Mucosa of gallbladder (tissue), 1 donor: ENCODE measurements at places on chromosomes 12 and 14.
A peak's percentile ranks its signal among the peaks of the same experiment; 100 is the strongest.

DNA sequence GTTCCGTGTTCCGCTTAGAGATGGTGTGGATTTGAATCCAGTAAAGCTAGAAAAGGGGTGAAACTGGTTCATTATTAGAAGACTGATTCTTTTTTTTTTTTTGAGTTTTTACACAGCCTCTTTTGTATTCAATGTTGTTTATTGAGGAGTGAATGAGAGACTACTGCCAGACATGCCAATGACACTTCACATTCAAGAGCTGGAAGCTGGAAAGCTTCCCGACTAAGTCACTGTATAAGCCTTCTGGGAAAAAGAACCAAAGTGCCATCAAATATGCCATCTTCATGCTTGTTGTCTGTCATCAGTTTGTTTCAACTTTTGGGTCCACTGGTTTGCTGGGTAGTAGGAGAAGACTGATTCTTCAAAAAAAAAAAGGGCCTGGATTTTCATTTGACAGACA lies 164.8 kb downstream of the ATP23 start:
- DNase-seq: no peak

- DNase-seq: no peak
These were observed 44.4 kb downstream of the DDX51 start for GRCh38 chr12:132099739-132100138.

DNA sequence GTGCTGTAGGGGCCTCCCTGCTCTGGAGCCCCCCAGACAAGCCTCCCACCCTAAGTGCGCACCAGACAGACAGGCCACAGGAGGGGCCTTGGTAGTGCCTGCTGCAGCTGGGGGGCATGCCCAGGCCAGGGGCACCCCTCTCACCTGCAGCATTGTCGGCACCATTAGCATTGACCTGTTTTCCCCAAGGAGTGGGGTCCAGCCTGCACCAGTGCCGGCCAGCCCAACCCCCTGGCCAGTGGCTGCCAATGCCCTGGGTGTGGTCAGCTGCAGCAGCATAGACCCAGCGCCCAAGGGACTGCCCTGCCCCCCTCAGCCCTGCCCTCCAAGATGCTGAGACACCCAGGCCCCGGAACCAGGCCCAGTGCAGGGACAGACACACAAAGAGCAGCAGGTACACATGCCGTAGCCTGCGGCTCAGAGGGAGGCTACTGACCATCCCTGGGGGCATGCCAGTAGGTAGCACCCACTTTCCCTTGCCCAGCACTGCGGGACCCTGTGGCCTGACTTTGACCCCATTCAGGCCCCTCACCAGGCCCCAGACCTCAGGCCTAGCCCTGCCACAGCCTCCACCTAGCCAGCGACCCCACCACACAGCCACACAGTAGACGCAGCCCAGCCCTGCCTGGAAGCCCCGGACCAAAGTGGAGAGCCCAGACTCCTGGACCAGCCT lies 1.0 kb downstream of the AHNAK2 start:
- DNase-seq: no peak

DNA sequence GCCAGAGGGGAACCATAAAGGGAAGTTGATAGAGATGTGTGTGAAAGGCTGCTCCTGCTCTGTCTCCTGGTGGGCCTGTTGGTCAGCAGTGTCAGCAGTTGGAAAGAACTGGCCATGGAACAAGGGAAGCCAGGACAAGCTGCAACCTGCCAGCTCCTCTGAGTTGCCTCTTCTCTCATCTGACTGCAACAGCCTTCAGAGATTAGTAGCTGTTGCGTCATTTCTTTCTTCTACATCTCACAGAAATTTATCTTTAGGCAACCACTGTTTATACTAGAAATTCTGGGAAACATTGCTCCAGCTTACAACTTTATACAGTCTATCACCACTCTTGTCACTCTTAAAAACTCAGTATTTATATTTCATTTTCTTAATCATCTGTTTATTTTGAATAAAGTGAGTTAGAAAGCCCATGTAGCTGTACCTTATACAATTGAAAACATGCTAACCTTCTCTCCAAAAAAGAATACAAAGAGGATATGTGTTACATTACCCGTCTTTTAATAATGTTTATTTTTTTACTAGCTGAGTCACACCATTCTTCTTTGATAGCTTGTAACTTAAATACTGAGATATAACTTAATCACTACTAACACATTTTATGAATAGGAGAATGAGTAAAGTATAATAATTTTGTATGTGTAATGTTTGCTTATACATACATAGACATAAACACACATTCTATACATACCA lies 224.2 kb downstream of the LRFN5 start:
- peak; percentile 47 for DNase-seq

GRCh38 chr12:77189901-77190416 lies 124.6 kb upstream of the E2F7 start:
- DNase-seq: no peak

DNA sequence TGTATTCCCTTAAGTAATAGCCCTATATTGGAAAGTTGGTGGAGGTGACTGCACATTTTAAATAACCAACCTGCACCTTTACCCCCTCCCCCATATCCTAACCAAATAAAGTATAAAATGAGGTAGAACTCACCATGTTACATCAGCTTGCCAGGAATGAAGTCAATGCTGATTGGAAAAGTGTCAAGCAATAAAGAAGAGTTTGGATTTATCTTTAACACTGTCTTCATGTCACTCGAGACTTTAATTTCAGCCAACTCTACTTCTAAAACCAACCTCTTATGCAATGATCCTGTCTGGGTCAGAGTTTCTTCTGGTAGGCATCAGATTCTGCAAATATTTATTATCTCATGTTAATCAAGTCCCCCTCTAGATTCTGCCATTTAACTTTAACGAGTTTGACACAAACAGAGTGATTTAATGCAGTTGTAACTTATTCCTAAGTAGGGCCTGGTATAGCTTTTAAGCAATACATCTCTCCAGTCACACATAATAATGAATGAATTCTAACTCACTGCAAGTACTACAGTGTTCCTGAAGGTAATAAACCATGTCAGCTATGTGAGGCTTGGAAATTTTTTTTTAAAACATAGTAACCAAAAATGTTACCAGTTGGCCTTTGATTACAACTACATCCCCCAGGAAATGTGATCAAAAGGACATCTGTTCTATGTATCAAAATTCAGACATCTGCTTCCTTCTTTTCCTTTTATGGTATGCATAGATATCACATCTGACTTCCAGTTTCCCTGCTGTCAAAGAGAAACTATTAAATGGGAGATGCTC lies 98.7 kb downstream of the ERGIC2 start:
- DNase-seq: no peak

DNA sequence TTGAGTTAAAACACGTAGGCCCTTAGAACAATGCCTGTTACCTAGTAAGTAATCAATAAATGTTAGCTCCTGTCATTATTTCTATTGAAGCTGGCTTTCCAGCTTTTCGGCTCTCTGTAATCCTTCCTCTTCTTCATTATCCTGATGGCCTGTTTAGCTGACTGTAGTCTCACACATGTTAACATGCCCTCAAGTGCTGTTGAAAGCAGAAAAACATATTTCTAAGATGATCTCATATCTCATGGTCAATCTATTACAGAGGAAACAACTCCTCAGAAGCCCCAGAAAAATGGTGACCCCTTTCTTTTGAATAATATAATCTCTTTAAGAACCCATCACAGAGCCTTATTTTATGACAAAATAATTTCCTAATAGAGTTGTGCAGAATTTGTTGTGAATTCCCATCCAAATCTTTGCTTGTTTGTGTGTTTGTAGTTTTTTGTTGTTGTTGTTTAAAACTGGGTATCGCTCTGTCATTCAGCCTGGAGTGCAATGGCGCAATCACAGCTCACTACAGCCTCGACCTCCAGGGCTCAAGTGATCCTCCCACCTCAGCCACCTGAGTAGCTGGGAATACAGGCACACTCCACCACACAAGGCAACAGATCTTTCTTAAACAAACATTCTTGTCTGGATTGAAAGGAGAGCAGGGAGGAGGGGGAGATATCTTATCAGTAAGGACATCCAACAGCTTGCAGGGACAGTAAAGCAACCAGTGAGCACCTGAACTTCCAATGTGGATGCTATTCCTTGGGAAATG lies 242.5 kb upstream of the CAND1 start:
- DNase-seq: no peak

- DNase-seq: no peak
These were observed 239.8 kb upstream of the NPAS3 start for GRCh38 chr14:32698831-32699230.

DNA sequence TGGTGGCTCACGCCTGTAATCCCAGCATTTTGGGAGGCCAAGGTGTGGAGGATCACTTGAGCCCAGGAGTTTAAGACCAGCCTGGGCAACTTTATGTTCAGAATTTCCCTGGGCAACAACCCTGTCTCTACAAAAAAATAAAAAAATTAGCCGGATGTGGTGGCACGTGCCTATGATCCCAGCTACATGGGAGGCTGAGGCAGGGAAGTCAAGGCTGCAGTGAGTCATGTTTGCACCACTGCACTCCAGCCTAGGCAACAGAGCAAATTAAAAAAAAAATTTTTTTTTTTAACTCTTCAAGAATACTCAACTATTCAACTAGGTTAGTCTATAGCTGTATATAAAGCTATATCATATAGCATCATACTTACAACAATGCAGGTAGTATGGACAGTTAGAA lies 113.0 kb downstream of the RALGAPA1 start:
- no peak for DNase-seq

GRCh38 chr14:95322651-95323050 lies 2.9 kb upstream of the CLMN start:
- no peak for DNase-seq

- DNase-seq: no peak
These were observed 78.4 kb upstream of the RAP1B start for GRCh38 chr12:68532204-68532886.

DNA sequence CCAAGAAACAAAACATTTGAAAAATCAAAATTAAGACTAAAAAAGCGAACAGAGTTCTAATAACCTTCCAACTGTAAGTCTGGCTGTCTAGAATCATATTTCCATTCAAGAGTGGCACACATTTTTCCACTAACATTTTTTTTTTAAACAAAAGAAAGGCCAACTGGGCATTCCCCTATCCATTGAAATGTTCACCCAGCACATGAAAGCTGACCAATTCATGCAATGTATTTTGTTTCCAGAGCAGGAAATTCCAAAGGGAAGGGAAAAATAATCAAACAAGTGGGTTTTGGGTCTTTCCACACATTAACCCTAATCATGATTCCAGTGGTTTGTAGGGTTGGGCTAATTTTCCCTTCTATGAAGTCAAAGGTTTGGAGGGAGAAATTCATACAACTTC lies 206.5 kb downstream of the CALM1 start:
- no peak for DNase-seq

GRCh38 chr12:68469113-68469512 lies 137.0 kb upstream of the MDM1 start:
- DNase-seq: no peak

DNA sequence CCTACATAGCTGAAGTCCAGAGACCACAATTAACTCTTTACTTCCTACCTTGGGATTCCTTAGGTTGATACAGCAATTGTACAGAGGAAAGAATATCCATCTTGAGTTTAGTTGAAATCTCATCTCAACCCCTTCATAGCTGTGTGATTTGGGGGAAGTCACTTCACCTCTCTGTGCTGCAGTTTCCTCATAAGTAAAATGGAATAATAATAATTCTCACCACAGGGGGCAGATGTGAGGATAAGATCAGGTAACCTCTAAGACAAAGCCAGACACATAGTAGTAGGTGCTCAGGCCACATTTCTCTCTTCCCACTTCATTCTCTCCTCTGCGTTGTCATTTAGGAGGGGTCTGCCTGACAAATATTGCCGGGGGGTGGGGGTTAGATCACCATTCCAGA lies 6.7 kb downstream of the FOXN4 start:
- DNase-seq: no peak

- no peak for DNase-seq
These were observed 200.0 kb downstream of the FOXG1 start for GRCh38 chr14:28966416-28967233.

DNA sequence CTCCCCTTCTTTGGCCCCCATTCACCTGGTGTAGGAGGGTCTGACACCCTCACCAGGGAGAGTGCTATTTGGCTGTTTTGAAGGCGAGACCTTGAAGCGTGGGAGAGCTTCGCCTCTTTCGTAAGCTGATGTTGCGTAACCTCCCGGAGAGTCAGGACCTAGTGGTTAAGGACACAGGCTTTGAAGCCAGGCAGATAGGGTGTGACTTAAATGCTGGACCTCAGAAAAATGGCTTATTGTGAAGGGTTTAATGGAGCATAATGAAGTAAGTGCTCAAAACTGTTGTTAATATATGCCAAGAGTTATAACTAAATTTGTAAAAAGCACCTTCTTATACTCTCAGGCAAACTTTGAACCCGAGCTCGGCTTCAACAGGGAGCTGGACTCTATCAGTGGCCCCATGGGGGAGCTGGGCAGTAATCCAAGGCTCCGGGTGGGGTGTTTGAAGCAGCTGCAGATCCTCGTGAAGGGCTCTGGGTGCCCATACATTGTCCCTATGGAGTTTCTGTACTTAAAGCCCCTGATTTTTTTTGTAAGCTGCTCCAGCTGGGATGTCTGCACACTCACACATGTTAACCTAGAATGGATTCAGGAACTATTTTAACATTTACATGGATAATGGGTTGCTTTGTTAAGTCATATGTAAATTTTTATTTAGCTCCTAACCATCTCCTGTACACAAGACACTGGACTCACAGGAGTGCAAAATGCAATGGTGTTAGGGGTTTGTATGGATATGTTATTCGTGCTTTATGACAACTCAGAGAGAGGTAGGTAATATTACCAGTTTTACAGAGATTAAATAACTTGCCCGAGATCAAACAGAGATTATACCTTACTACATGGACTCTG lies 26.0 kb downstream of the PPFIBP1 start:
- peak; percentile 86 for DNase-seq

DNA sequence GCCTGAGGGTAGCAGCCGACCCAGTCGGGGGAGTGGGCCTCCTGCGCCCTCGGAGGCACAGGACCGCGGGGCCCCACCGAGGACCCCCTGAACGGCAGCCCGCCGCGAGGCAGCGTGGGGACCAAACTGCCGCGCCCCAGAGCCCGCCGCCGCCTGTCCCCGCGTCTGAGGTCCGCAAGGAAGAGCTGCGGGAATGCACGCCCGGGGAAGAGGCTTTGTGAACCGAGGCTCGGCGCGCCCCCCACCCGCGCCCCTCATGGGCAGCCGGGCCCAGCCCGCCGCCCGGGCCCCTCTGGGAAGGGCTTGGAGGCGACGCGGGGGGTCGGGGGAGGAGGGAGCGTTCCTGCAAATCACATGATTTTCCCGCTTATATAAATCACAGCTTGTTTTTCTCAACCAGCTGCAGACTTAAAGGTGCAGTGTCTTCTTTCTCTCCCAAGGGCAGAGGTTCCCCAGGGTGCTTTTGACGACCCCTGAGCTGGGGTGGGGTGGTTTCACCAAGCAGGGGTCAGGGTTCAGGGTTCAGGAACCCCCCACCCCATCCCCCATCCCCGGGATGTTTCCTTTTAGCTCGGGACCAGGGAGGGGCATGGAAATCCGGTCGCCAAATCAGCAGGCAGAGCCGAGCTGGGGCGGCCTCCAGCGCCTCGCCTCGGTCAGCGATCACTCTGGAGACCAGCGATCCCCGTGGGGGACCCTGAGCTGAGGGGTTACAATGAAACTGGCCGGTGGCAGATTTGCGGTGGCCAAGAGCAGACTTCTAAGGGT lies 44.7 kb upstream of the ATP23 start:
- DNase-seq: peak; percentile 70

- DNase-seq: no peak
These were observed 35.2 kb downstream of the CEP128 start for GRCh38 chr14:80906336-80906735.

GRCh38 chr12:78420991-78421390 lies 443.6 kb upstream of the SYT1 start:
- DNase-seq: no peak

GRCh38 chr12:83818881-83819280 lies 1093.7 kb downstream of the SLC6A15 start:
- peak; percentile 72 for DNase-seq
